Activated T-cell treated with anti-CD3 and anti-CD28 coated beads, Interleukin-2, amount 50 U/mL, for 4 hours (primary cell): ENCODE measurements at places on chromosomes 1 and 21. TPM values are rescaled to one million over a fixed set of nuclear protein-coding genes. Genes with fewer than 3 reads are reported as not detected.

The PTGFR gene
- total RNA-seq, result not detected

The OR2G6 gene
- not detected for total RNA-seq

DNA sequence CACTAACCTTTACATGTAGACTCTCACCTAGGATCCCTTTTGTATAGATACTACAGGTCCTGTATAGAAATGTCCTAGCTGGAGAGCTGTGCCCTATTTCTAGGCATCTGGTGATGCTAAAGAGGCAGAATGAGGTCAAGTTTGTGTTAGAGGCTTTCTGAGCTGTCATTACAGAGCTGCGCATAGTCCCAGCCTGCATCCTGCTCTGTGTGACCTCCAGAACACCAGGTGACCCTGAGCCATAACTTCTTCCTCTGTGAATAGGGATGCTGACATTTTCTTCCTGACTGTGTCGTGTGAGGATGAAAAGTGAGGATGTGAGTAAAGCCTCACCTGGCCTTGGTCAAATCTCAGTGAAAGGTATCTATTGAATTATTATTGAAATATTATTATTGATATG, 66.3 kb downstream of the GLUL start:
- DNase-seq, result no peak

The GCSAML gene
- total RNA-seq, result 0.05 TPM

- no peak for DNase-seq
Measured at GRCh38 chr1:33876970-33877650, 13.2 kb downstream of the HMGB4 start.

DNA sequence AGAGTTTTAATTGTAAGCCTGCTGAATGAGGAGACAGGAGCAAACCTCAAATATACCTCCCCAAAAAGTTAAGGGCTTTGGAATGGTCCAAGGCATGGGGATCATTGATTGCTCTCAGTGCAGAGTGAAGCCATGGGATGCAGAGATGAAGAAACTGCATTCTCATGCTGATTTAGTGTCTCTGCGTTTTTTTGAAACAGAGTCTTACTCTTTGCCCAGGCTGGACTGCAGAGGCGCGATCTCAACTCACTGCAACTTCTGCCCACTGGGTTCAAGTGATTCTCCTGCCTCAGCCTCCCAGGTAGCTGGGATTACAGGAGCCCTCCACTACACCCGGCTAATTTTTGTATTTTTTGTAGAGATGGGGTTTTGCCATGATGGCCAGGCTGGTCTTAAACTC, 99.3 kb upstream of the ETV3 start:
- no peak for DNase-seq

GRCh38 chr1:109350655-109351054, 43.8 kb upstream of the MYBPHL start:
- DNase-seq, result no peak

The KIF17 gene
- not detected for total RNA-seq

GRCh38 chr1:19222979-19223824, 13.1 kb upstream of the UBR4 start:
- DNase-seq, result no peak

DNA sequence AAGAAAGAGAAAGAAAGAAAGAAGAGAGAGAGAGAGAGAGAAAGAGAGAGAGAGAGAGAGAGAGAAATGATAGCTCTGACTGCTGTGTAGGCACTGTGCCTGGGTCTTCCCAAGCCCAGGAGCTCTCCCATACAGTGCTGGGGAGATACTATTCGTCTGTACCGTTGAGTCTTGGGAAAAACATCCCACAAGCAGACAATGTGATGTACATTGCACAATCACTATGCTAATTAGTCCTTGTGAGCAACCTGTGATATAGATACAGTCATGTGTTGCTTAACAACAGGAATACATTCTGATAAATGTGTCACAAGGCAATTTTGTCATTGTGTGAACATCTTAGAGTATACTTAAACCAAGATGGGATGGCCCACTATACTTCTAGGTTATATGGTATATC, 381.0 kb downstream of the HHAT start:
- DNase-seq, result no peak

DNA sequence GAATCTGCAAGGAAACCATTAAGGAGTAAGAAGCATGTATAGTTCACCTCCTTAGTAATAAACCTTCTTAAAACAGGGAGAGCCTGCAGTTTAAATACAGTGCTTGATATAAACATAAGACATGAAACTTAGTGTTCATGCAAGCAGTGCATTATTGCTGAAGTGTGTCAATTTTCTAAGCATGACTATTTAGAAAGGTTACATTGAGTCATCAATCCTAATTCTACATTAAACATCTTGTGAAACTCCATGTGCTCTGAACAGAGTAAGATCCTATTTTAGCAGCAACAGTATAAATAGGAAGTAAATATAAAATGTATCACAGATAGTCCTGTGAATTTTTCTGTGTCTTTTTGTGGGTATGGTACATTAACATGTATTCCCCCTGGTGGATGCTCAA, 135.5 kb downstream of the ESRRG start:
- no peak for DNase-seq

DNA sequence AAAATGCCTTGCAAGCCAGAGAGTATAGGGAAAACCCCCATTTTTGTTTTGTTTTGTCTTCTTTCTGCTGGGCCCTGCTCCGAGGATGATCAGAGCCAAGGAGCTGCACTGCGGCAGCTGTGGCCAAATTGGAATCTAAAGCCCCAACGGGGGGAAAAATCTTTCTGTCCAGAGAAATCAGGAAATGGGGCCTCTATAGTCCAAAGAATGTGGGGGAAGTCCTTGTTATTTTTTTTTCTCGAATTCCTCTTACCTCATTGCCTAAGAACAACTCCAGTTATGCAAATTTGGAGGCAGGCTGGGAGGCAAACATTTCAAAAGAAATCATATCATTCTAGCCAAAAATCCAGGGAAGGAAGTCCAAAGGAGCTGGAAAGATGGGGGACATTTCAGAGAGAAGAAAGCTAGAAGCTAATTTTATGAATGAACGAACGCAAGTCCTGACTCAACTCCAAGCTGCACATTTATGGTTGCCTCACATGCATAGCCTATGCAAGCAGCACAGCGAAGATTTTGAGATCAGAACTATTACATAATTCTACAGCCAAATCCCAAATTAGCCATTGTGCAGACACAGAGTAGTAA, 263.2 kb downstream of the KCTD3 start:
- no peak for DNase-seq

- no peak for DNase-seq
Measured at GRCh38 chr1:66025188-66025587, 232.5 kb downstream of the PDE4B start.

- no peak for DNase-seq
Measured at GRCh38 chr1:60390593-60391282, 317.2 kb upstream of the C1orf87 start.

DNA sequence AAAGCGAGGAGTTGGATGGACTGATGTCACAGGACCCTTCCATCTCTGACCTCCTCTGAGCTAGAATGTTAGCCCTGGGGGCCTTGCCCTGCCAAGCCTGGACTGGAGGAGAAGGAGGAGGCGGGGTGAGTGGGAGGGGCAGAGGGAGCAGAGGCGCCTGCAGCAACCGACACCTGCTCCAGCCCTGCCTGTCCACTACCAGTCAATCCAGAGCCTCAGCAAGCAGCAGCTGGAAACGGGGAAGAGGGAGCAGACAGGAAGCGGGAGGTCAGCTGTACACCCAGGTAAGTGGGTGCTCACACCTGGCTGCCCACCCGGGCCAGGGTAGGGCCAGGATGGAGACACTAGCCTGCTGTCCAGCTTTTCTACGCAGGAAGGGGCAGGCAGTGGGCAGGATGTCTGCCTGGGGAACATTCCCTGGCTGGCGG, at the start of gene IGFN1:
Gene IGFN1 (plus strand): TSS at position 201 of the 428 bp plus-strand sequence. CDS start 2,470 bp downstream, outside the sequence.
- DNase-seq, result no peak

GRCh38 chr1:179023946-179024650, 1.6 kb upstream of the FAM20B start:
- DNase-seq, result no peak

The XCL2 gene
- 79.9 TPM for total RNA-seq
